ENCODE measurements at places on chromosomes 7 and 10. TPM values are rescaled to one million over a fixed set of nuclear protein-coding genes. Genes with fewer than 3 reads are reported as not detected.

- H3K27me3 ChIP-seq: no peaks in the 10 kb centered on the region
- no peaks in the 10 kb centered on the region for H3K36me3 ChIP-seq
- no peak overlapping the region for H3K4me3 ChIP-seq
- H3K4me1 ChIP-seq: no peaks in the 10 kb centered on the region
- DNase-seq: no peak
- H3K27ac ChIP-seq: no peak overlapping the region
Observed at GRCh38 chr7:133563251-133563650, 310.4 kb downstream of the EXOC4 start.

DNA sequence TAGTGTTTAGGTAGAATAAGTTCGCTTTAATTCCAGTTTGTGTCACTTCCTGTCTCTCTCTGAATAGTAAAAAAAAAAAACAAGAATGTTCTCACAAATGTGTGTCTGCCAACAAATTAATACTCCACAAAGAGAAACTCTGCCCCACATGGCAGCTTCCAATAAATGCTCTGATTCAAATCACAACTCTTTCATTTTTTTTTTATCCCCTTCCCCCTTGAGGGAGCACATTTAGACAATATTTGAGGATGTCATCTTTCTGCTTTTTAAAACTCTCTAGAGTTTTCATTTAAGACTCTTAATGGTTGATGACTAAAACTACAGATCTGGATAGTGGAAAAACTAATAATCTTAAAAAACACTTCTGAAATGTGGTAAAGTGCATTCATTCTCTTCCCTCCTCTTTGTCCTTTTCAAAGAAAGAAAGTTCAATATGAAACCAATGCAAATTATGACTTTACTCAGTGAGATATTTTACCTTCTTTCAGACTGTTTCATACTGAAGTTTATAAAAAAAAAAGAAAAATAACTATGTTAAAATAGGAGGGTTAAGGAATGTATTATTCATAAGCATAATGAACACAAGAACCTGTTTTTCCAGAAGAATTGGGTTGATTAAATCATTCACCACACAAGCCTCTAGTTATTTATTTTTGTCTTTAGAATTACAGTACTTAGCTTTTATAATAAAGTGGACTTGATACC is 42.3 kb downstream of the ARID5B start:
- peaks cover 8% of the 10 kb centered on the region for H3K4me1 ChIP-seq
- no peak overlapping the region for H3K4me3 ChIP-seq
- H3K36me3 ChIP-seq: no peaks in the 10 kb centered on the region

DNA sequence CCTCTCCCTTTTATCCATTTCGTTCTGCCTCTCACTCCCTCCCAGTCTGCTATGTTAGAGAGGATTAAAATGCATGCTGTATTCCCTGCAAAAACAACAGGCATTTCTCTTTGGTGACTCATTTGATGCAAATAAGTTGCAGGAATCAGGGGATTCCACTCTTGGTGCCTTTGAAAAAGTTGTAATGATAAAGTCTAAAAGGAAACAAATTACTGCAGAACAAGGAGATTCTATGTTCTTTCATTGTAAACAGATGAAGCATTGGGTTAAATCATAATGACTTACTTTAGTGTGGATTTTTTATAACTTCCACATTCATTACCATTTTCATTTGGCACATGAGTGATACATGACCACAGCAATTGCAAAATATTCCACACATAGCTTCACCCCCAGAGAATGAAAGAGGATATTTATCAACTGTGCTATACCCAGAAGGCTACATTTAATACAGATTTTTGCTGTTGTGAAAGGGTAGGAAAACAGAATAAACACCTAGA is 33.4 kb upstream of the ABLIM1 start:
- DNase-seq: no peak
- no peak overlapping the region for H3K27ac ChIP-seq
- peaks cover 4% of the 10 kb centered on the region for H3K4me1 ChIP-seq
- no peaks in the 10 kb centered on the region for H3K36me3 ChIP-seq
- no peaks in the 10 kb centered on the region for H3K27me3 ChIP-seq

NACAD gene
- 1.9 TPM for total RNA-seq

DNA sequence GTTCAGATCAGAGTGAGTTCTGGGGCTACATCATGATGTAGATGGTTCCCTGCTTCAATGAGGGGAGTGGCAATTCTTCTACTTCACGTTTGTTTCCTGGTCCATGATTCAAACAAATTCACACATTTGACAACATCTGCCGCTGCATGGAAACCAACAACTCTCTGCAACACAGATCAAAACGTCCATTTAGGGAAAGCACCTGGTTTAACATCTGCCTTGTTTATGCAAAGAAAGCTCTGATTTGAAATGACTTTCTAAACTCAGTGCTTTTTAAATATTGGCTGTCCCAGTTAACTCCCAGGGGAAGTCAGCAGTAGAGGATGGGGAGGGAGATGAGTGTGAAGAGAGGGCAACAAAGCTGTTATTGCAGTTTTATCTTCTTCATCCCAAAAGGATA is 93.8 kb downstream of the GAD2 start:
- no peaks in the 10 kb centered on the region for H3K27me3 ChIP-seq
- no peak overlapping the region for H3K4me3 ChIP-seq
- H3K36me3 ChIP-seq: no peaks in the 10 kb centered on the region
- H3K4me1 ChIP-seq: no peaks in the 10 kb centered on the region
- no peak overlapping the region for H3K27ac ChIP-seq

Measured in pancreas (tissue), 10 donors.